ENCODE measurements at places on chromosomes 1 and 21.

DNA sequence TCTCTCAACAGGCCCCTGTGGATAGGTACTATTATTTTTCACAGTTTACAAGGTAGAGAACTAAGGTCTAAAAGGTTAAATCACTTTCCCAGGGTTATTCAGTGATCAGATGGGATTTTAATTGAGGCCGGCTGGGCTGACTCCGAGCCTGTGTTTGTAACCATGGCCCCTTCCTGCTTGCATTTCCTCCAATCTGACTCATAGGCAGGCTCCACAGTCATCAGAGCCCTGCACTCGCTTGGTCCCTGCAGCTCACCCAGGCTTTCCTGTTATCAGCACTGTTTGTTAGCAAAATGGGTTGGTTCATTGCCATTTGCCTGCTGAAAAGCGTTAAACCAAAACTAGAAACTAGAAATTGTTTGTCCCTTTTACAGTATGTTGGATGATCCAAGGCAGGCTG is 41.4 kb upstream of the LMX1A start:
- no peak for DNase-seq

GRCh38 chr1:116493484-116494352 is 77.1 kb downstream of the CD58 start:
- DNase-seq = no peak

GRCh38 chr21:36792505-36792967 is 93.6 kb downstream of the SIM2 start:
- DNase-seq = no peak

DNA sequence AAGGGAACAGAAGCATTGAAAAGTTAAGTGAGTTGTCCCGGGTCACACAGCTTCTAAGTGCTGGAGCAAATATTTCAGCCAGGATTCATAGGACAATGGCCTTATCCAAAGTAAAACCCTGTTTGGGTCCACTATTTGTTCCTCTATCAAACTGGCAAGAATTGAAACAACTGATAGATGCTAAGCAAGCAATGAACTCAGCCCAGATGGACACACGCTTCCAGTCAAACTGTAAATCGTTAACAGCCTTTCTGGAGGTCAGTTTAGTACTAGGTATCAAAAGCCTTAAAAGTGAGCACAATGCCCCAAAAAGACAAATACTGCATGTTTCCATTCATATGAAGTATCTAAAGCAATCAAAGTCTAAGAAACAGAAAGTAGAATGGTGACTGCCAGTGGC is 779 bp upstream of the SVBP start:
- no peak for DNase-seq

DNA sequence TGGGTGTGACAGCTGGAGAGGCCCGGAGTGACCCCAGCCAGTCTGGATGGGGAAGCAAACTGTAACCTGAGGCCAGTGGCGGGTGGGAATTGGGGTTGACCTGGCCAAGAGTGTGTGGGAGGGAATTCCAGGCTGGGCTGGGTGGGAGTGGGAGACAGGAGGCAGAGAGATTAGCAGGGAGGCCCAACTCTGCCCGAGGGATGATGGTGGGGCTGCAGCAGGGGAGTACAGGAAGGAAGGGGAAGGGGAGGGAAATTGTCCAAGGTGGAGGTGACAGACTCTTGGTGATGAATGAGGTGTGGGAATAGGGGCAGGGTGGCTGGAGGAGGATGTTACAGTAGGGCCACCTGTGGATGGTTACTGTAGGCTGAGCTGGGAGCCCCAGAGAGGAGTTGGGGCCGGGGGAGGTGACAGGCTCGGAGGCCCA is 40.4 kb downstream of the HUNK start:
- DNase-seq = no peak

DNA sequence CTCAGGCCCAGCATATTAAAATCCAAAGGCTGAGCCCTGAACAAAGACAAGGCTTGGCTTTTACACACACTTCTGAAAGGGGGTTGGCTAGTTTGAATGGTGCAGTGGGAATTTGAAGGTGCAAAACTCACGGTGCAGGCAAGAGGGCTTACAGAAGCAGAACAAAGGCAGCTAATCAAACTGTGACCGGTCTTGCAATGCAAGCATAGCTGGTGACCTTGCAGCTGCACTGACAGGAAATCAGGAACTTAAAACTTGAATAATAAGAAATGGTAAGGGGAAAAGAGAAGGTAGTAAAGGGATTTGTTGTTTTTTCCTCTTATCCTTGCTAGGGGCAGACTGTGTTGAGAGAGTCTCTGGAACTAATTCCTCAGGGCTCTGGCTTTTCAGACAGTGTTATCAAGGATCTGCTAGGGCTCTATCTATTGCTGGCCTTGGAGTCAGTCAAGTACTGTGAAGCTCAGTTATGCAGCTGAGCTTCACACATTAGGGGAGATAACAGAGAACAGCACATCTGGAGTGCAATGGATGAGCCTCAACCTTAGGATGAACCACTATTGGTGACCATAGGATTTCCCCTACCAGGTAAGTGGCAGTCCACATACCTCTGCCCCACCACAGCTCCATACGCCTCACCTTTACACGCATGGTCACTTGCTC is 97.6 kb downstream of the PPIAL4G start:
- DNase-seq = peak; percentile 20

GRCh38 chr1:167627865-167628641 is 2.0 kb upstream of the RCSD1 start:
- DNase-seq = peak; percentile 19

DNA sequence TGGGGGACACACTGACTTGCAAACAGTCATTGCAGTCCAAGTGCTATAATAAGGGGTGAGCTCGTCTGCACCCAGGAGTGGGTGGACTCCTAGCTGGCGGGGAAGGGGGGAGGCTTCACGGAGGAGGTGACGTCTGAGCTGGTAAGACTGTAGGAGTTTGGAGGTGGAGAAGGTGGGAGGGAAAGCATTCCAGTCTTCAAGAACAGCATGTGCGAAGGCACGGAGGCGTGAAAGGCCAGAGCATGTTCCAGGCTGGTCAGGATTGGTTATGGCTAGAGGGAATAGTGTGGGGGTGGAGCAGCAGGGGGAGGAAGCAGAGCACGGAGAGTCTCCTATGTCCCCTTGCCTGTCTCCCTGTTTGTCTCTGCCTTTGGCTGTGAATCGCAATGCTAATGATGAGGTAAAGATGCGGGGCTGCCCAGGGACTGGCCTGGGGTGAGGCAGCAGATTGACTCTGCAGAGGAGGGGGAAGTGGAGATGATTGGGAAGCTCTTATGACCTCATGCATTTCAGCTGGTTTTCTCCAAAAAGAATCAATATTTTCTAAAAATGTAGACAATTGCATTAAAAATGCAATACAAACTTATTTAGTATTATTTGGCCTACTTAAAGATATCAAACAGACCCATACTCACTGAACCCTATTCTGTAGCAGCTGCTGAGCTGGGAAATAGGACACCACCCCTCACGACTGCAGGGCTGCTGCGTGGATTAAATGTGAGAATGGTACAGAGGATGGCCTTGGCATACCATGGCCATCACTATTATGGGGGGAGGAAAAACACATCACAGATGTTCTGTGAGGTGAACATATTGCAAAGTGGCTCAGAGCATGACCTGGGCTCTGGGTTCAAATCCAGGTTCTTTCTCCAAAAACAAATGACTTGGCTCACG is 2.6 kb upstream of the ZNF436 start:
- no peak for DNase-seq

- DNase-seq = no peak
Measured at GRCh38 chr1:112995890-112996289, 39.9 kb upstream of the SLC16A1 start.

DNA sequence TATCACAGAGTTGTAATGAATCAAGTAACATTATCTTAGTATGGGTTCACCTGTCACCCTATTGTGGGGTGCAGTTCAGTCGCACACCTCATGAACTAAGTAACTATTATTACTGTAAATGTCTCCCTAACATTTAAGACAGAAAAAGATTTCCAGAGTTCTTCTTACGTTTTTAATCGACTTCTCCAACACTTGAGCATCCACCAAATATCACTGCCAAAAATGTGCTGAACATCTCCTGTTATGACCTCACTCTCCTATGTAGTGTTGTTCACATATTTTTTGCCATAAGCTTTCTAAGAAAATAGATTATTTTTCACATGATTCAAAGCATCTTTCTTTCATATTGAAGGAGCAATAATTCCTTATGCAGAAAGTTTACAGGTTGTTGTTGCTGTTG is 1.3 kb downstream of the TTLL7 start:
- DNase-seq = no peak

- peak; percentile 29 for DNase-seq
Measured at GRCh38 chr1:163410073-163410999, 88.6 kb downstream of the NUF2 start.

GRCh38 chr1:96722161-96722922 is 758 bp downstream of the PTBP2 start:
- peak; percentile 15 for DNase-seq

- no peak for DNase-seq
Measured at GRCh38 chr1:47378147-47378546, 37.9 kb upstream of the FOXE3 start.

DNA sequence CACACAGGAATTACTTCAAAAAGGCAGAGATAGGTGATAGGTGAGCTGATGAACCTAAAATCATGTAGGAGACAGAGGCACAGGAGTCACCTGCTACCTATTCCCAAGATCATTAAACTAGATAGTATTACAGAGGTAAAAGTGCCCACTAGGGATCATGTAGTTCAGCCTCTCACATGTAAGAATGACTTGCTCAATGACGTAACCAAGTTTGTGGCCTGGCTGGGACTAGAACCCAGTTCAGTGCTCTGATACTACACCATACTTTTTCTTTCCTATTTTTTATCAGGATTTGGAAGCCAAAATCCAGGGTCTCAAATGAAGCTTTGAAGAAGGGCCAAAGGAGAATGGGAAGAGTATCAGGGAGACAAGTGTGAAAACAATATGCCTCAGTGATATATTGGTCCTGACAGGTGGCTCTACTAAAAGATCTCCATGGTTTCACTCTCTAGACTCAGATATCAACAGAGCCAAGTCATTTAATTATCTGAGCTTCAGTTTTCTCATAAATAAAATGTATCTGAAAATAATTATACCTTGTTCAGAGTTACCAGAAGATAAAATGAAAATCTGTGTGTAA is 87.3 kb upstream of the SLFNL1 start:
- no peak for DNase-seq

DNA sequence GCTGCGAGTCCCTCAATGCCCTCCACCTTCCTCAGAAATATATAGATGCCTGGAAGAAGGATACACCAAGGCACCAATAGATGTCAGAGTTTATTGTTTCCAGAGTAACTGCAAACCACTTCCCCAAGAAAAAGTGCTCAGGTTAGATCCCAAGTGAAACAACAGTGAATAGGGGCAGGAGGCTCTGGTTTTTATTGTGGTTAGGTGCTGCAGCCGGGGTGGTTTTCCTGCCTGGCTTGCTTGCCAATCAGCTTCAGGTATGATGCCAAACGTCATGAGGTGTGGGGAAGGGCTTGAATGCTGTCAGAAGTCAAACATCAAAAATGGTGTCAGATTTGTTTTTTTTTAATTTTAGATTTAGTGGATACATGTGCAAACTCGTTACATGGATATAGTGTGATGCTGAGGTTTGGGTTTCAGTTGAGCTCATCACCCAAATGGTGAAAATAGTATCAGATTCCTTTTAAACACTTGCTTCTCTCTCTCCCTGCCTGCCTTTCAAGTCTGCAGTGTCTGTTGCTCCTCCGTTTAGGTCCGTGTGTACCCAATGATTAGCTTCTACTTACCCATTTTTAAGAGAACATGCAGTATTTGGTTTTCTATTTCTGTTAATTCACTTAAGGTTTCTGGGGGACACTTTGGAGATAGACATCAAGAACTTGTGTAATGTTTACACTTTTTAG is 1317.0 kb downstream of the MRPL39 start:
- DNase-seq = no peak
